ENCODE measurements at places on chromosomes 3 and 15. TPM values are rescaled to one million over a fixed set of nuclear protein-coding genes. Genes with fewer than 3 reads are reported as not detected.

The DGKG gene
- not detected for total RNA-seq

- H3K4me1 ChIP-seq = peaks cover 9% of the 10 kb centered on the region
- H3K27me3 ChIP-seq = no peaks in the 10 kb centered on the region
- no peak overlapping the region for H3K4me3 ChIP-seq
- no peaks in the 10 kb centered on the region for H3K36me3 ChIP-seq
- DNase-seq = no peak
- H3K27ac ChIP-seq = no peak overlapping the region
Observed at GRCh38 chr15:64883997-64884511, 27.6 kb upstream of the ANKDD1A start.

The CLN6 gene
- 87.4 TPM for total RNA-seq

The CCR2 gene
- not detected for total RNA-seq

Data from GM23338 (cell line).